ENCODE measurements at places on chromosomes 16 and 17.
A peak's percentile ranks its signal among the peaks of the same experiment; 100 is the strongest.

DNA sequence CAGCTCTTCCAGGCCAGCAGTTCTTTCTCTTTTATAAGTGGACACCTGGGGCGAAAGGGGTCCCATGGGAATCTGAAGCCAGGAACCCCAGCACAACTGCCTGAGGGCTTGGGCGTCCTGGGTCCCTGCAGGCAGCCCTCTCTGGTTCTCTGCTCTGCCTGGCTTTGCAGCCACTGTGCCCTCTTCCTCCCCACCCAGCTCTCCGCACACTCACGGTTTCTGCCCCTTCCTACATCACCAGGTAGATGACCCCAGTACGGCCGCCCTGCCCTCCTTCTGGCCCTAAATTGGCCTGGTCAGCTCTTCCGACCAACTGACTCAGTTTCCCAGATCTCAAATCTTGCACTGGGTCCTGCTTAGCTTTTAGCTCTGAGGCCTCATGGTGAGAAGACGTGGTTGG is 225.3 kb downstream of the KATNIP start:
- DNase-seq = no peak

- no peak for DNase-seq
These were observed 2.5 kb downstream of the ZNF23 start for GRCh38 chr16:71459510-71459909.

DNA sequence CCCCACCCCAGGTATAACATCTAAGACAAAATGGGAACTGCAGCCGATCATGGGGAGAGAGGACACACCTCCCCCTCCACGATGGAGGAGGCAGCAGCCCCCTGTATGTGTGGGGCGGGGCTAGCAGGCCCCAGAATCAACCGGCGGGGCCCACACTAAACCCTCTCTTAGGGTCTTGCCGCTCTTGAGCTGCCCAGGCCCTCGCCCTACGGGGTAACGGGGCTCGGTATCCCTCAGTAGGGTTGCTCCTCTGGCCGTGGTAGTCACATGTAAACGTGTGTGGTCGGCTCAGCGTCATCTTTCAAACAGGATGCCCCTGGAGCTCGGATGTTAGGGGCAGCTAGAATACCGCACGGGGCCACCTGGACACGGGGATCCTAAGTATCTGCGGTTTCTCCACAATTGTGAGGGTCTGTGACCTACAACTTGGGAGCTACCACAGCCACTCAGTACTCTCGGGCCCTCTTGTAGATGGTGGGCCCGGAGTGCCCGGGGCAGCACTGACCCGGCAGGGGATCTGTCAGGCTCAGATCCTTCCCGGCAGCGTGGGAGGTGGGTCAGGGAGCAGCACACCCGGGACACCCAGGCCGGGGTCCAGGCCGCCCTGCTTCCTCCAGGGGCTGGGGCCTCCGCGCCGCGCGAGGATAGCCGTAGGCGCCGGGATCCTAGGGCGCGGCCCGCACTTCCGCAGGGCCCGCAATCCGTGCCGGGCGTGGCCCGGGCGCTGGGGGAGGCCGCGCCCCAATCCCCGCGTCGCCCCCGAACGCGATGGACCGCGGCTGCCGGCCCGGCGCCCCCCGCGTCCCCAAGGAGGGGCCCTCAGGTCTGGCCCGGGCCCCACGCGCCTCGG is 781 bp downstream of the ARHGDIA start:
- DNase-seq = peak; percentile 58

GRCh38 chr16:88531931-88532433 is 38.2 kb upstream of the ZC3H18 start:
- DNase-seq = peak; percentile 64

DNA sequence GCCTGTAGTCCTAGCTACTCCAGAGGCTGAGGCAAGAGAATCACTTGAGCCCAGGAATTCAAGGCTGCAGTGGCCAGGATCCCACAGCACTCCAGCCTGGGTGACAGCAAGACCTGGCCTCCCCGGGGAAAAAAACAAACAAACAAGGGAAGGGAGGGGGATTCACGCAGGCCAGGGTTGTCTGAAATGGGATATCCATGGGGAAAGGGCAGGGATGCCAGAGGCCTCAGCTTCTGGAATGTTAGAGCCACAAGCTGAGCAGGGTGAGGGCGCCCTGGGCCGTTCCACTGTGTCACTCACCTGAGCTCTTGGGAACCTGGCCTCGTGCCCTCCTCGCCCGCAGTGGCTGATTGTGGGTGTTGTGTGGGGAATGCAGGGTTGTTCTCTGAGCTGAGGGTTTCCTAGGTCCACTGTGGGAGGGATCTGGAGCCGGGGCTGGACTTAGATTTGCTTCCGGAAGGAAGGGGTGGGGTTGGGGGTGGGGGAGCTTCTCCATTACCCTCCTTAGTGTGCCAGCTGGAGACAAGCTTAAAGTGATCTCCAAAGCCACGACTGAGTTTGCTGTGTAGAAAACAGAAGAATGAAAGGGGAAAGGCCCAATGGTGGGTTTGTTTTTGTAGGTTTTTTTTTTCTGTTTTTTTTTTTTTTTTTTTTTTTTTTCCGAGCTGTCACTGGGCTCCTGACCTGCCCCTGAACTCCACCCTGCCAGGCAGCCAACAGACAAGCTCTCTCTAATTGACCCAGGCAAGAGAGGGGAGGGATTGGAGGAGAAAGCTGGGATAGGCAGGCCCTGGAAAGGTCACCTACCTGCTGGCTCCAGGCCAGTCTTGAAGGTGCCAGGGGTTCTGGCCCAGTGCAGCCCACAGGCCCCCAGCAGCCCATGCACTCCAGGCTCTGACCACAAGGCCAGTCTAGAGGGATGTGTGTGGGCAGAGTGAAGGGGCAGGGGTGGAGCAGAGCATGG is at the start of gene SULT1A1:
SULT1A1 (minus strand) TSS at position 414 of the 964 bp plus-strand sequence. CDS start 1,189 bp downstream, outside the sequence.
- DNase-seq = no peak

GRCh38 chr17:66904760-66905624 is 59.5 kb upstream of the CACNG4 start:
- no peak for DNase-seq

- no peak for DNase-seq
These were observed 14.1 kb downstream of the NFE2L1 start for GRCh38 chr17:48062273-48062672.

- no peak for DNase-seq
These were observed 9.2 kb upstream of the ATMIN start for GRCh38 chr16:81026429-81026828.

DNA sequence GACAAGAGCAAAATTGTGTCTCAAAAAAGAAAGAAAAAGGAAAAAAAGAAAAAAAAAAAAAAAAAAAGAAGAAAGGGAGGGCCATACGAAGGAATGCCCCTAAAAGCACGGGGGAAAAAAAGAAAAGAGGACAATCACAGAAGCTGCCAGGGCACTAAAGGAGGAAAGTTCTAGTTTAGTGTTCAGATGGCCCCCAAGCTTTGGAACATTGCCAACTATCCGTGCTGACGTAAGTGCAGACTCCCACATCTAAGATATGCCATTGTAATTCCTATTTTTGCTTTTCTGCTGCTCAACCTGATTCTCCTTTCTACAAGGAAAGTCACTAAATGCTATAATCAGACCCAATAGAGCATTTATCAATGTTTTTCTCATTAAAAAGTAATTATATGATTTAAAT is 842.1 kb downstream of the KCNJ2 start:
- no peak for DNase-seq

DNA sequence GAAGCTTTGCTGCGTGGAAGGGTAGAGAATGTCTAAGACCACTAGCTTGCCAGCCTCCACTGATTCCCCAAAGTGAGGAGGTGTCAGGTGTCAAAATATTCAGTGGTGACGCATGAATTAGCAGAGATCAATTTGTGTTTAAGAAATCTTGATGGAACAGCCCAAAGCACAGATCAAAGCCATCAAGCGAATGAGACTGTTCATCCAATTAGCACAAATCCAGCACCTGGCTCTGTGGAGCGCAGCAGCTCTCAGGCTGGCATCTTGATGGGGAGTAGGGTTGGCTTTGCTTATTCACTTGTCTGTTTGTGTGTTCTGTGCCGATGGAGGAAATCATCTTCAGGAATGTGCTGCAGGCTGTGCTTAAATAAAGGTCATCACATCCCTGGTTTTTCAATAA is 456.8 kb upstream of the CCL2 start:
- no peak for DNase-seq

GRCh38 chr16:79348521-79349306 is 251.8 kb downstream of the MAF start:
- DNase-seq = no peak

- no peak for DNase-seq
These were observed 37.6 kb downstream of the CBFA2T3 start for GRCh38 chr16:88939245-88939971.

- DNase-seq = no peak
These were observed at the start of gene QPRT for GRCh38 chr16:29678691-29679267. Gene QPRT, plus strand, starts transcription at chr16:29679180. Its CDS starts 18 bp downstream, at chr16:29679198.

DNA sequence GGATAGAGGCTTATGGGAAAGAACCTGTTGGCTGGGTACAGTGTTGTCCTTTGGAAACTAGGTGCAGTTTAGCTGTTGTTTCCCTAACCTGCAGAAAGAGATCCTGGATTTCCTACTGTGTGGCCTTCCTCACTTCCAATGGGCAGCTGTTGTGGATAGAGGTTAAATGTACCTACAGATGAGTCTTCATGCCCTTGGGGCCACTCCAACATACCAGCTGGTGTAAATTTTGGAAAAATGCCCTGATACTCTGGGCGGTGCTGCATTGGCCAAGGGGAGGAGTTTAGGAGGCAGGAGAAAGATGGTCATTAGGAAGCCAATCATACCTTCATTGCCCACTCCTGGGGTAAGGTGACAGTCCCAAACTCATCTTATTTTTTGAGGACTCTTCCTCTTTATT is 70.2 kb downstream of the SNX11 start:
- no peak for DNase-seq

DNA sequence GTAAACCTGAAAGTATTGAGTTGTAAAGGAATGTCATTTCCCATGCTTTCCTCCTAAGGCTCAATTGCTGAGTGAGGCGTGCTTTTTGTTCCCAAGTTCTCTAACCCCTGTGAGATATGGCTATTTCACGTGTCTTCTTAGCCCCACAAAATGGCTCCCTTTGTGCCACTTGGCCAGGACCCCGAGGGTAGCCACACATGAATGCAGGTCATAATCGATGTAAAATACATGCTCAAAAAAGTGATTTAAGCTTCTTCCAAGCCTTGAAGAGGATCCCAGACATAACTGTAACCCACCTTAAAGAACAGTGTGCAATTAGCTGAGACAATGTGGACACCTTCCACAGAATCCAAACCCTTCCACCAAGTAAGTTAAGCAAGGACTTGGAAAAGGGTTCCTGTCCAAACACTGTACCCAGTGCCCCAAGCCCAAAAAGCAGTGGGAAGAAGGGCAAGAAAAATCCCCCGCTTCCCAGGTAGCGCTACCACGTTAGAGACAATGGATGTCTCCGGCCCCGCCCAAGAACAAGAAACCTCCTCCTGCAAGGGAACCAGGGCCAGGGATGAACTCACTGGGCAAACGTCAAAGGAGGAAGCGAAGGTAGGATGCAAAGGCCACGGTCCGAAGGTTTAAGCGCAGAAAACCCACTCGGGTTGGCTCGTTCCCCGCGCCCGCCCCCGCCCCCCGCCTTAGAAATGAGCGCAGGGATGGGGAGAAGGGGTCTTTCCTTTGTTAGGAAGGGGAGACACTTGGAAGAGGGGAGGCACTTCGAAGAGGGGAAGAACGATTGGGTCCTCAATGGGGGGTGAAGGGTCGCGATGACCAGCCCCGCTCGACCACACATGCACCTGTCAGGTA is 1.2 kb downstream of the JPT1 start:
- peak; percentile 63 for DNase-seq

- peak; percentile 87 for DNase-seq
These were observed at the start of gene CACNB1 for GRCh38 chr17:39197380-39198185. Gene CACNB1, minus strand, starts transcription at chr17:39197669. Its CDS starts 174 bp downstream, at chr17:39197495.

GRCh38 chr17:49522357-49522890 is 27.3 kb downstream of the NGFR start:
- DNase-seq = no peak

DNA sequence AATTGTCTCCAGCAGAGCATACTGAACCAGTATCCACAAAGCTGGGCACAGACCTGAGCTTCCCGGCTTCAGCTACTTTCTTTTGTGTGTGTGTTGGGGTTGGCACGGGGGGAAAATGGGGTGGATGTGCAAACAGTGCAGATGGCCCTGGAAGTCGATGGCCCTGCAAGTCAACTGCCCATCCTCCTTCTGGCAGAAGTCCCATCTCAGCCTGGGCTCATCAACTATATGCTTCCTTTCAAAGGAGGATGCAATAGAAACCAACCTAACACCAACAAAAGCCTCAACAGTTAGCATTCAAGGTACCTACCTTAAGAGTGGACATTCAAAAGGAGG is 55.7 kb downstream of the SOX9 start:
- DNase-seq = no peak

DNA sequence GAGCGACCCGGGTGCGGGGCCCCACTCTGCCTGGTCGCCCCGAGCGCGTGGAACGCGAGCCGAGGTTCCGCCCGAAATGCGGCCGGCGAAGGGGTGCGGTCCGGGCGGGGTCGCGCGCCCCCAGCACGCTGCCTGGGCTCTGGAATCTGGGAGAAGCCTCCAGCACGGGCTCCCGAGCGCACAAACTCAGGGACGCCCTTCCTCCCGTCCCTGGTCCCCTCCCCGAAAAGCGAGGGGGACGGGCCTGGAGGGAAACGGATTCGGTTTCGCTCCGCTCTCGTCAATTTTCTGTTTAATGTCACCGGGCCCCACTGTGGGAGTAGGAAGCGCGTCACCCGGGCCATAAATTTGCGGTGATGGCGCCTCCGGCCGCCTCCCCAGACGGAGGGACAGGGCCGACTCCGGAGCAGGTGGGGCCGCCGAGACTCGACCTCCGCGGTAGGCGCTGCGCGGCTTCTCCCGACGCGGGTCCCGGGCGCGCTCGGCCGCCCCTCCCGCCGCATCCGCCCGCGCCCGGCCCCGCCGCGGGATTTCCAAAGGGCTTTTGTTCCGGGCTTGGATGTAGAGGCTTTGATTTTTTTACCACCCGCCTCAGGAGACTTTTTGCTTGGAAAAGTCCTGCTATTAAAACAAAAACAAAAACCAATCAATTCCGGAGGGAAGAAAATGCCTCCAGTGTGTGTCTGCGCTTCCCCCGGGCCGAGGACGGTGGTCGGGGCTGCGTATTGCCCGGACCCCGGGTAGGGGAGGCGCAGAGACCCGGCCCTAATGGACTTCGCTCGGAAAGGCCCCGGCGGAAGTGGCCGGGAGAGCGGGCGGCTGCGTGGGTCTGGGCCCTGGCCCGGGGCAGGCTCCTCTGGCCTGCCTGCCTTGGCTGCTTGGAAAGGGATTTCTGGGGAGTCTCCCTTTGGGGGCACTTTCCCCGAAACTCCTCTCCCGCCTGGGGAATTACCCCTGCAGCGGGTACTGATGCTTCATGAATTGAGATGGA is 7.9 kb upstream of the BAHCC1 start:
- DNase-seq = peak; percentile 78

DNA sequence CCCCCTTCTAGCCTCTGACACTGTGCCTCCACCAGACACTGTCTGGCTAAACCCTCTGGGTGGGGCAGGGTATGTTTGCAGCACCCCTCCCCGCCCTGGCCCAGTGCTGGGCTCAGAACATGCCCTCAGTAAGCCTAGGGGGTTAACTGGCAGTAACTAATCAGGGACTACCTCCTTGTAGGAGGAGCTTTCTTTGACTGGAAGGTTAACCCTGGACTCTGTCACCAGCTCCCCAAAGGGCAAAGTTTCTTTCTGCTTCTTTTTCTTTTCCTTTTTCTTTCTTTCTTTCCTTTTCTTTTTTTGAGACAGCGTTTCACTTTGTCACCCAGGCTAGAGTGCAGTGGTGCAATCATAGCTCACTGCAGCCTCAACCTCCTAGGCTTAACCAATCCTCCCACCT is 76.8 kb downstream of the PLXDC1 start:
- DNase-seq = no peak

- peak; percentile 46 for DNase-seq
These were observed at the start of gene NHERF2 for GRCh38 chr16:2026461-2027023. Gene NHERF2, plus strand, starts transcription at chr16:2026902. Its CDS starts 104 bp downstream, at chr16:2027006.

- no peak for DNase-seq
These were observed 115.7 kb upstream of the IRX3 start for GRCh38 chr16:54402270-54402669.

- DNase-seq = no peak
These were observed 25.3 kb downstream of the CDIP1 start for GRCh38 chr16:4513086-4513860.
